ENCODE measurements at places on chromosomes 5 and 9. TPM values are rescaled to one million over a fixed set of nuclear protein-coding genes. Genes with fewer than 3 reads are reported as not detected.

DNA sequence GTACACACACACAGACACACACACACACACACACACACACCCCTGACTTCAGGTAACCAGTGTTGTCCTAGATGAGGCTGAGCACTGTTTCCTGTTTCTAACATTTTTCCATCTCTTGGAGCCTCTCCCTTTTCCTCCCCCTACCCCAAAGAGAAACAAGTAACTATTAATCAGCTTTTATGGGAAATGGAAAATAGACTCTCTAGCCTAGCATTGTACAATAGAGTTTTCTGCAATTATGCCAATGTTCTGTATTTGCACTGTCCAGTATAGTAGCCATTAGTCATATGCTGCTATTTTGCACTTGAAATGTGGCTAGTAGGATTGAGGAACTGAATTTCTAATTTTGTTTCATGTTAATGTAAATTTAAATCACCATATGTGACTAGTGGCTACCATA is 33.1 kb downstream of the RAB3C start:
- no peak for DNase-seq

- DNase-seq, result no peak
Measured at GRCh38 chr5:22076586-22076985, 776.6 kb downstream of the CDH12 start.

GRCh38 chr9:26949637-26950069 is 2.6 kb upstream of the PLAA start:
- DNase-seq, result no peak

GRCh38 chr9:69421908-69422801 is 97.1 kb downstream of the ENTREP1 start:
- peak; percentile 56 for DNase-seq

Gene FGF1
- total RNA-seq, result not detected

DNA sequence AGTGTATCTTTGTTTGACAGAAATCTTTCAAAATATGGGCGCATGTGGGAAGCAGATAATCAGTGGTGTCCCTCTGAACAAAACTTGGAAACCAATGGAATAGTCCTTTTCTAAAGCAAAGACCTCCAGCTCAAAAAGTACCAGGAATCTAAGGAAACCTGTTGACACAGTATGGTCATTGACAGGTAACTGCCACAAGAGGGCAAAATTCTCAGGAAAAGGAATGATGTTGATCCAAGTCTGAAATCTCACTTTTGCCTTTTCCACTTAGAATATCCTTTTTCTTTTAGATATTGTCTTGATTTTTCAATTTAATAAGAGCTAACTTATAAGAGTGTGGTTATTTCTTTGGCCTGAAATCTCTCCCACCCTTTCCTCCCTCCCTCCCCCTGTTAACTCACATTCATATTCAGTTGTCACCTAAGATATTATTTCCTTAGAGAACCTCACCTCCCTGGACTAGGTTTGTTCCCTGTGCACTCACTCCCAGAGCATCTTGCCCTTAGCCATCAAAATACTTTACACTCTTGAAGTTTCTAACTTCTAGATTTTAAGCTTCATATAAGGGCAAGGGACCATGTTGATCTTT is 59.0 kb upstream of the BARX1 start:
- DNase-seq, result no peak

All from stomach (tissue), 19 donors.